ENCODE measurements at places on chromosomes 7 and 10.
A peak's percentile ranks its signal among the peaks of the same experiment; 100 is the strongest.

DNA sequence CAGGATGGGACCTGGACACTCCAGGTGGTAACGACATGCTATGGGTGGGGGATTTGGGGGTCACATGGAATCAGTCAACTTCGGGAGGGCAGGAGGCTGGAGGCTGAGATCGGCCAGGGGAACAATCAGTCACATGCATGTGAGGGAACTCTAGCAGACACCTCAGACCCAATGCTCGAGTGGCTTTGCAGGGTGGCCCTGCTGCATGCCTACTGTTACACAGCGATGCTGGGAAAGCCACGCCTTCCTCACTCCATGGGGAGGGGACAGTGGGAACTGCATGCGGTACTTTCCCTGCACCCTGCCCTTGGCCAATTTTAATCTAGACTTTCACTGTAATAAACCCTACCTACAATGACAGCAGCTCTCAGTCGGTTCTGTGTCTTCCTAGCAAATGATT lies 6.6 kb upstream of the ZNF32 start:
- DNase-seq = no peak

GRCh38 chr7:31707089-31707488 lies 20.1 kb downstream of the PPP1R17 start:
- no peak for DNase-seq

DNA sequence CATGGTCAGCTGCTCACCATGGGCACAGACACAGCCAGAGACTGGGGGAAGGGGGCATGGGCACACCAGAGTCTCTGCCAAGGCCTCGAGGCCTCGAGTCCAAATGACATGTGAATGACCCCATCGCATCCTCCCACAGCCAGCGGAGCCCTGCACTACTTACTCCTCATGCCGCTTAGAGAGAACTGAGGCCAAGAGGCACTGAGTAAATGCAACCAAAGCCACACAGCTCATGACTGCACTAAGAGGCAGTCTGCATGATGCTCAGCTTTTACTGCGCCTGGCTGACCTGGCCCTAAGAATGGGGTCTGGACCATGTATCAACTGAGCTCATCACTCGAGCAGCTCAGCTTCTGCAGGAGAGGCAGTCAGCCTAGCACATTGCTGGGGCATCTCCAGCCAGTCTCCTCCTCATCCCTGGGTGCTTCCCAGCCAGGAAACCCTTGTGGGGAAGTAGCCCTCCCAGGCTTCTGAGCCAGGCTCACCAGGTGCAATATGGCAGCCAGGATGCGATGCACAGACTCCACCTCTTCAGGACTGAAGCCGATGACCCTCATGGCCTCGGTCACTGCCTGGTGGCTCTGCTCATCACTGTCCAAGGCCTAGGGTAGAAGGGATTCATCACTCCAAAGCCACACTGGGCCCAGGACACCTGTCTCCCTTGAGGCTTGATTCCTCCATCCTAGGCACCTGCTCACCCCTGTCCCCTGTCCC lies 7.5 kb downstream of the MYO1G start:
- no peak for DNase-seq

GRCh38 chr7:17640730-17641377 lies 299.4 kb downstream of the SNX13 start:
- DNase-seq = peak; percentile 5

DNA sequence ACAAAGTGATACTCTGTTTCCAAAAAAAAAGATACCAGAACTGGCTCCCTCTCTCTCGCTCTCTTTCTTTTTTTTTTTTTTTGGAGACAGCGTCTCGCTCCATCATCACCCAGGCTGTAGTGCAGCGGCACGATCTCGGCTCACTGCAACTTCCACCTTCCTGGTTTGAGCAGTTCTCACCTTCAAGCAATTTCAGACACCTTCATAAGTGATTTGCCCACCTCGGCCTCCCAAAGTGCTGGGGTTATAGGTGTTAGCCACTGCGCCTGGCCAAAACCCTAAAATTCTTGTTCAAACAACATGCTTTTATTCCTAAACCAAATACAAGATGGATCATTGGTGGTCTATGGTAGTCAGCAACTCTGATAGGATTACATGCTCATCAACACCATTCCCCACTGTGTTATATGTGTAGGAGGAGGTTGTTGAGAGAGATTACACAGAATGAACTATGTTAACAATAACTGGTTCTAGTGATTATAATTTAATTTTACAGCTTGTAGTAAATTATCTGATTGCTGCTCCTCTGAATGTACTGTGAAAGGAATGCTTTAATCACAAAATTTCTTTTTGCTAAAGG lies 15.5 kb downstream of the ACBD5 start:
- no peak for DNase-seq

DNA sequence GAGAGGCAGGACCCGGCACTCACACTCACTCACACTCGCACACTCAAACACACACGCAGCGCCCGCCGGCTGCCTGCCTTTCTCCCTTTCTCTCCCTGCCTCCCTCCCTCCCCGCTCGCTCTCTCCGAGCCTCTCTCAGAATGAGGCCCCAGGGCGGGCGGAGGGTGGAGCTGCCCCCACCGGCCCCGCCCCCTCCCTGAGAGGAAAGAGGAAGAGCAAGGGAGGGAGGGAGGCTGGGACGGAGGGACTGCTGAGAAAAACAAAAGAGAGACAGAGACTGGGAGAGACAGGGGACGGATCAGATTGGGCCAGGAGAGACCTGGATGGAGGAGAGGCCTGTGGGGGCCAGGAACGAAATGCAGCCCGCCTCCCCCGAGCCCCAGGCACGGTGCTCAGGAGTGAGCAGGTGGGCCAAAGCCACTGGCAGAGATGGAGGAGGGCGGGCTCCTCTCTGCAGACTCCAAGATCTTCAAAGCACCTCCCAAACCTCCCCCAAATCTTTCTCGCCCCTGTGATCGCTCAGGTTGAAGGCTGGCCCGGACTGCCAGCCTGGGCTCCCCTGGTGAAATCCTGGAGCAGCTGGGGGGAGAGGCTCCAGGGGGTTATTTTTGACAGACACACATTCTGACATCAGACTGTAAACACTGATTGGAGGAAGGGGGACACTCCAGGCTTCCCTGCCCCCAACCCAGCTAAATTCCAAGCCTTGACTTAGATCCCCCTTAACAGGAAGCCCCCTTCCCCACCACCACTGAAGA lies 5.1 kb downstream of the LDB1 start:
- peak; percentile 66 for DNase-seq

- DNase-seq = no peak
Observed at GRCh38 chr7:15626041-15626440, 60.4 kb downstream of the MEOX2 start.

DNA sequence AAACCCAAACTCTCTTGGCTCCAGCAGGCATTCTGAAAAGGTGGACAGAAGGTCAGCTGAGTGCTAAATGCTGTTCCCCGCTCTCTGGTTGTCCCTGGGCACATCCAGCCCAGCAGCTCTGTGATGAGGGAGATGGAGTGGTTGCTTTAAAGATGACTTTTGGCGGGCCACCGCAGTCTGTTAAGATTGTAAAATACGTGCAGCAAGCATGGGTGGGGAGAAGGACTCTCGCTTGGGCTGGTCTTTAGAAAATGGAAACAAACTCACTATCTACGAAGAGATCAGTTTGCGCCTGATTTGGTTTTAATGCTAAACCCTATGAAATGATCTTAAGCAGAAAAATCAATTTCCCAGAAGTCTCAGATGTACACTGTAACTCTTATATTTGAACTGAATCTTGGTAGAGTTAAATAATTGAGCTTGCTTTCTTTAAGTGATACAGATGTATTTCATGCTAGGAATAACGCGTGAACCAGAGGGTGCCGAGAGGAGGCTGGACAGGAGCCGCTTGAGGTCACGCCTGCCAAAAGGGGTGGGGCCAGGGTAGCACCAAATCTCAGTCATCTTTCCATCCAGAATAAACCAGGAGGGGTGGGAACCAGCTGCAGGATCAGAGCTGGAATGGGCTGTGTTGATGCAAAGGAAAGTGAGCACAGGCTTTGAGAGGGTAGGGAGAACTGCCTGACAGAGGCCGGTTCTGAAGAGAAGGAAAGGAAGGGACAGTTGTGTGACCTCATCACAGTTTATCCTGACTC lies 170.2 kb upstream of the MKI67 start:
- DNase-seq = no peak

- DNase-seq = no peak
Observed at GRCh38 chr10:126243971-126244370, 144.3 kb downstream of the ADAM12 start.

GRCh38 chr10:132977807-132978206 lies 35.4 kb upstream of the CFAP46 start:
- no peak for DNase-seq

DNA sequence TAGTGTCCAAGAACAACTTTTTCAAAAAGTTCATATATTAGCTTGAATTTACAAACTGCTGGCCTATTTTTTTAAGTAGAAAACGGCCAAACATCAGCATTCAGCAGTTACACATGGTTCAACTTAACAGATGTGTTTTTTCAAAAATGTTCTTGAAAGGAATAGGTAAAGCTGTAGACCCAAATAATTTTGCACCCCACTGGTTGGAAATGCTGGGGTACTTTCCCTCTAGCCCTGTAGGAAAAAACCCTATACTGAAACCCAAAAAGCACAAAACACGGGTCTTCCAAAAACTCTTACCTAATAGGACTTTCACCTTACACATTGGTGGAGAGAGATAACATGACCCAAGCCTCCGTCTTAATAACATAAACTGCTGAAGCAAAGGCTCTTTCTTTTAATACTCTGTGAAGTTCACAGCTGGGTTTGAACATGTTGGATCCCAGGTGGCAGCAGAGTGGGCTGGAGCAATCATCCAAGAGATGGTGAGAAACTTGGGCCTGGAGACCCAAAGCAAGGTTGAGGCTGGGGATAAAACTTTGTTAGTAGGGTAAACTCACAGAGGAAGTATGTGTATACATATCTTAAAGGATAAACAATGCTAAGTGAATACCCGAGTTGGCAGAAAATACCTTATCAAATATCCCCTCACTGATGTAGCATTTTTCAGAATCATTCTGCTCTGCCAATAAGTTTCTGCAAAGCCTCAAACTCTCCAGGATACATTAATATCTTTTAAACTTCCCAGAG lies 629 bp upstream of the DNAJC9 start:
- DNase-seq = no peak

GRCh38 chr7:77714195-77714594 lies 17.9 kb downstream of the RSBN1L start:
- DNase-seq = no peak

GRCh38 chr7:77335581-77335980 lies 80.6 kb downstream of the GSAP start:
- DNase-seq = no peak

GRCh38 chr7:105027176-105027853 lies 13.3 kb downstream of the KMT2E start:
- no peak for DNase-seq

GRCh38 chr7:69418869-69419670 lies 179.2 kb upstream of the AUTS2 start:
- DNase-seq = no peak

DNA sequence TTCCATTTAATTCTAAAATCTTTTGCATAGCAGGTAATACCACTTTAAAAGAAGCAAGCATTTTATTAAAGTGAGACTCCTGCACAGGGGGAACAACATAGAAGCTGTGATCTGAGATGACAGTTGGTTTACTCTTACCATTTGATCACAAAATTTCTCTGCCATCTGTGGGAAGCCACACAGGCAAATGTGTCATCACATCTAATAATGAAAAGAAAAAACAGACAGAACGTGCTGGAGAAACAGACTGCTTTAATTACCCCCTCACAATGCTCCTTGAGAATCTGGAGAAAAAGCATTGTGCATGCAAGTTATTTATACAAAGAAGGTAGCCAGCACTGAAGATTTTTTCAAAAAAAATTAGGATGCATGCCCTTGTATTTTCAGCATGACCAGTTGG lies 165.2 kb upstream of the PTER start:
- peak; percentile 3 for DNase-seq

DNA sequence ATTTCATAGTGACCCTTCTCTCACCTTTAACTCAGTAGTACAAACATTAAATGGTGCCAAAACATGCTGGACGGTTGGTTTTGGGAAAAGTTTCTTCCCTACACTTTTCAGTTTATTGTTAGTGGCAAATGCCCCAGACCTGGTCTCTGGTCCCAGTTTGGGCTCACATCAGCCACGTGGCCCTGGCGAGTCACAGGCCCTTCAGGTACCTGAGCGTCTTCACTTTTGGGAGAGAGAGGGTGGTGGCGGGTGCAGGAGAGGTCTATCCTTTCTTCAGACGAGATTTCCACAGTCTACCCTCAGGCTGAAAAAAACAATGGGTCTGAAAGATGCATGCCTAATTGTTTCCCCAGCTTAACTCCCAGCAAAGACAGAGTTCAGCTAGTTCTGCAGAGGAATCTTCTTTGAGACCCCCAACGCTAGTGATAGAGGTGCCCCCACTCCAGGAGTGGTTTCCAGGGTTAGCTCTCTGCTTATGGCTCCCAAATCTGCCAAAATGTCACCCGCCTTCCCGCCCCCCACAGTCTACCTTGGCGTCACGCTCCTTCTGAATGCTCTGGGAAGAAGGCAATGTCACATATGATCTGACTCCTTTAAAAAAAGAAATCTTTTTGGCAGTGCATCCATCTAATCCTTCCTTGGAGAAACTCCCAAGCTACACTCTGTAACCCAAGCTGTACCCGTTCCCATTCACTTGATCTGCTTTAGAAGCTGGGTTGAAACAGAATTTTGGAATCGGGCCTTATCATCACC lies 384.8 kb upstream of the FOXK1 start:
- DNase-seq = no peak

- DNase-seq = no peak
Observed at GRCh38 chr10:72883861-72884260, 9.7 kb upstream of the OIT3 start.

- no peak for DNase-seq
Observed at GRCh38 chr10:61024856-61025201, 80.8 kb upstream of the RHOBTB1 start.

DNA sequence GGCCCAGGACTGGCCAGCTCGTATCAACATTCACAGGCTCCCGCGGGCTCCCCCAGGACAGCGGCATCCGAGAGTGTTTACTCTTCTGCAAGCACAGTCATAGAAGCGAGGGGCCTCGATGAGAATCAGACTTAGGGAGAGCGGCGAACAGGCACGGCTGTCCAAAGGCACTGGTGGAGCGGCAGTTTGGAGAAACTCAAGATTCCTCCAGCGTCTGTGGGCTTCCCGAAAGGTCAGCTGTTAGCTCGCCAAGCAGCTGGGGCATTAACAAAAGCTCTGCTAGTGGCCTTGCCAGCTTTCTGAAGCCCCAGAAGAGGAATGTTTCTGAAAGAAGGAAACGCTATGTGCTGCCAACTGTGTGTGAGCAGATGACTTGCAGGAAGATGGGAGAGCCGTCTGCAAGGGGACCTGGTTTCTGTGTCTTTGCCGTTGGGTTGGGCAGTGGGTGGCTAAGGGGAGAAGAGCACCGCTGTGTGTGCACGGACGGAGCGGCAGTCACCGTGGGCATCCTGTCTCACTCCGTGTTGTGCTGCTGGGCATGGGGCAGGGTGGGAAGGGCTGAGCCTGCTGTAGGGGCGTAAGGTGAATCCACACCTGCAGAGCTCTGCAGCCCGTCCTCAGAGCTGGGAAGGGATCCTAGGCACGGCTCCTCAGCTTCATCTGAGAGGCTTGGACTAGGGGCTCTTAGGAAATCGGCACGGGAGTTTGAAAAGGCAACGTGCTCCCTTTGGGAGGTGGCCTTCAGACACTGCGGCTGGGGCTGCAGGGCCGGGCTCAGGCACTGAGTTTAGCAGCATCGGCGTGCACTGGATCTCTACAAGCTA lies 42.1 kb downstream of the AMZ1 start:
- DNase-seq = no peak

Data from NCI-H1694 treated with DMSO at 0.1 percent for 48 hours (cell line).